ENCODE measurements at places on chromosomes 6 and 20.

GRCh38 chr6:20312606-20313005 lies 89.1 kb upstream of the E2F3 start:
- DNase-seq, result no peak

DNA sequence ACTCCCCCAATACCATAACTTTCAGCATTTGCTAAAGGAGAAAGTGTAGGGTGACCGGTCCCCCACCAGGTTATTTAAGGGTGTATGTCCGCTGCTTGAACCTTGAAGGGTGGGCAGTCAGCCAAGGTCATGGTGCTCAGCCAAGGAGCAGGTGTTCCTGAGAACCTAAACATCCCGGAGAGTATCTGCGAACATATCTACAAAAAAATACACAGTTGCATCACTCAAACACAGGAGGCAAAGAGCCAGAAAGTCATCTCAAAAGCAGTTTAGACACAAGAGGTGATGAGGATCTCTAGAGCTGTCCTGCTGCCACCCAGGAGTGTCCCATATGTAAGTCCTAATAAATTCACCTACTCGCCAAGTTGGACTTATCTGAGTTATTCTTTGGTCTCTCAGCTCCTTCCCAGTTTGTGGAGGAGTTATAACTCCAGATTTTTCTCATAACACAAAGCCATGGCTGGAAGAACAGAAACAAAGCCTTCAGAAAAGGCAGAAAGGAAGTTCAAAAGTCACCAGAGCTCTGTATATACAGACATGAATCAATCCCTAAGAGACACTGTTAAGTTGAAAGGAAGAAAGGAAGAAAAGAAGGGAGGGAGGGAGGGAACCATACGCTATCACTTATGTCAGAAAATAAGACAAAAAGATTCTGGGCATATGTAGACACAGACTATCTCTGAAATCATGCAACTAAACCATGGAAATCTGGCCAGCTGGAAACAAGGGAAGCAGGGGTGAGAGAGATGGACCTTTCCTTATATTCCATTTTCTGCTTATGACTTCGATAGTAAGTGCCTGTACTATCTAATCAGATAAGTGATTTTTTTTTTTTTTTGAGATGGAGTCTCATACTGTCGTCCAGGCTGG lies 11.3 kb downstream of the MBOAT1 start:
- DNase-seq, result no peak

GRCh38 chr20:62366370-62367135 lies 559 bp downstream of the LAMA5 start:
- no peak for DNase-seq

DNA sequence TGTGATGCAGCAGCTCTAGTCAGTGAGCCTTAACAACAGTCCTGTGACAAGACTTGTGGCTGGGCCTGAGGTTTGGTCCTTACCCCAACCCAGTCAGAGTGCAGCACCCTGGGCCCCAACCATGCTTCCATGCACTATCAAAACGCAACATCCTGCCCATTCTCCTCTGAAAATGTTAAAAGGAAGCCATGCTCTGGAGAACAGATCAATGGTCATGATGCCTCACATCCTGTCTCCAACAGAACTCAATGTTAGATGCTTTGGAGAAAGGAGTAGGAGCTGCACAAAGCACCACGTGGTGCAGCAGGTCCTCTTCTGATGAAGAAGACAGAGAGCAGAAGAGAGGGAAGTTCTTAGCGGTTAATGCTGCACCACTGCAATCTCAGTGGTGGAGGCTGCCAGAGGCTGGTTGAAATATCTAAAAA lies 41.9 kb downstream of the TRAM2 start:
- DNase-seq, result peak; percentile 91

DNA sequence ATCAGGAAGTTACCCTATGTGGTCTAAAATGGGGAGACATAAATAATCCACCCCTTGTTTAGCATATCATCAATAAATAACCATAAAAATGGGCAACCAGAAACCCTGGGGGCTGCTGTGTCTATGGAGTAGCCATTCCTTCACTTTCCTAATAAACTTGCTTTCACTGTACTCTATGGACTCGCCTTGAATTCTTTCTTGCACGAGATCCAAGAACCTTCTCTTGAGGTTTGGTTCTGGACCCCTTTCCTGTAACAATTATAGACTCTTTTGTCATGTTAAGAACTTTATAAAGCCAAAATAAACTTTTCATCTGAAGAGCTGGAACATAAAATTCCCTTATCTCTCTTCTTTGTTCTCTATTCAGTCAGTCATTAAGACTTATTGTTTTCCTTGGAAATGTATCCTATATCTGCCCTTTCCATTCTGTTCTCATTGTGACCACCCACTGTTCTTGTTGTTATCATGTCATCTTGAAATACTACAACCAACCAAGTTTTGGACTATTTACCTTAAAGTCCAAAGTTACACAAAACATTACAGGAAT lies 29.3 kb upstream of the ZBTB24 start:
- DNase-seq, result no peak

DNA sequence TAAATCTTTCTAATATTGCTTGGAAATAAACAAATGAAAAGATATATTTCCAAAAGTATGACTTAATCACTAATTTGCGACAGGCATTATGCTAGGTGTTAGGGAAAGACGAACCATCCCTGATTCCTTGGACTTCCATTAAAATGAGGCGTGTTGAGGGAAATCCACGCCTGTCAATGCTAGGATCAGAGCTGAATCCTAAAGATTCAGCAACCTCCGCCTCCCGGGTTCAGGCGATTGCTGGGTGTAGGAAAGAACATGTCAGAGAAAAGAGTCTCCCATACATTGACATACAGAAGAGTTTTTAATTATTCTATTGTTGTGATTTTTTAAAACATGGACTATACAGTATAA lies 16.8 kb upstream of the PRSS16 start:
- DNase-seq, result no peak

DNA sequence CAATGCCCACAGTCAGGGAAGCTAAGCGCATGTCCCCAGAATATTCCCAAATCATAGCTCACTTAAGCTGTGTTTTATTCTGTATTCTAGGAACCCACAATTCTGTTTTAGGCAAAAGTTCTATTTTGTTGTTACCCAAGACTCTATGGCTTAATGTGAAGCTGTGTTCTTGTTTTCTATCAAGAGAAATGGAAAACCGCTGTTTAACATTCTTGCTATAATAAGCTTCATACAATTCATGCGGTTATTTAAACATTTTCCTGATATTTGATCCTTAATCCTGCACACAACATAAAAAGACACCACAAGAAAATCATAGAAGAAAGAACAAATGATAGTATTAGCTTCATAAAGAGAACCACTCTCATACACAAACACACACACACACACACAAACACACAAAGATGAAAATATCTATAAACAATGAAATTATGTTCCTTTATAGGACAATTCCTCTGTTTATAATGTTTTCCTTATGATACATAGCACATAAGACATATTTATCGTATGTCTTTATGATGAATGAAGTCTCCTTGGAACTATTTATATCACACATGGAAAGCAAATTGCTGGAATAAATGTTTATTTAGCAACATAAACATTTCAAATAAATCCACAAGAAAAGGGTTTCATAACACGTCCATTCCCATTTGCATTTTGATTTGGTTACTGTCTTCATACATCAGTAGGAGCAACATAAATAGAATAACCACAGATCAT lies 16.4 kb upstream of the COL21A1 start:
- no peak for DNase-seq

- no peak for DNase-seq
These were observed 123.2 kb downstream of the TINAG start for GRCh38 chr6:54431466-54431865.

- no peak for DNase-seq
These were observed 355.1 kb upstream of the RNF217 start for GRCh38 chr6:124607119-124607627.

DNA sequence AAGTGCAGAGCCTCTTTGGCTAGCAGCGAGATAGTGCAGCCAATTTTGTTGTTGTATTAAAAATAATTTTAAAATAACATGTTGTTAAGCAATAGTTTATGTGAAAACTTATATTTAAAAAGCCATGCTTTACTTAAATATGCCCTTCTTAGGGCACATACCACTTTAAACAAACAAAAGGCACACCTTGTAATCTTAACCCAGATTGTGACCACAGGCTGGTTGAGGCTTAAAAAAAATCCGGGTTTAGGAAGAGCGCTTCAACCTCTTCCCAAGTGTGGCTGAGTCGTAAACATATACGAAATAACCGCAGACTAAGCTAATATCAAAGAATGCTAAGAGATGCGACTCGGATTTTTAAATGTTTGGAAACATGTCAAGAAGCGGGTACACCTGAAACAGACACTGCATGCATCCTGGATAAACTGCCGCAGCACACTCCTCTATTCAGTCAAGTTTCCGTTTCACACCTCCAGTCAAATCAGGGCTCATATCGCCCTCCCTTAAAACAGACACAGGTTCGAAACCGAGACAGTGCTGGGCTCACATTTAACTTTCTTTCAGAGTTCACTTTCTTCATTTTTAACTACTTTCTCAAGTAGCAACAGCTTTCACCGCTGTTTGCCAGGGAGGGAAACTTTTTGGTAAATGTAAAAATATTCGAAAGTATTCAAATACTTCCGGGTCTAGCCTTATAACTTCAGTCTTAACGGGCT lies 1.5 kb downstream of the DEK start:
- DNase-seq, result peak; percentile 14

Measured in T-helper 2 cell (primary cell).